ENCODE measurements at places on chromosomes 5 and 9. TPM values are rescaled to one million over a fixed set of nuclear protein-coding genes. Genes with fewer than 3 reads are reported as not detected.

GRCh38 chr5:111245654-111246053, 21.5 kb downstream of the CAMK4 start:
- DNase-seq = no peak

FAM219A gene
- total RNA-seq = 20.5 TPM

DNA sequence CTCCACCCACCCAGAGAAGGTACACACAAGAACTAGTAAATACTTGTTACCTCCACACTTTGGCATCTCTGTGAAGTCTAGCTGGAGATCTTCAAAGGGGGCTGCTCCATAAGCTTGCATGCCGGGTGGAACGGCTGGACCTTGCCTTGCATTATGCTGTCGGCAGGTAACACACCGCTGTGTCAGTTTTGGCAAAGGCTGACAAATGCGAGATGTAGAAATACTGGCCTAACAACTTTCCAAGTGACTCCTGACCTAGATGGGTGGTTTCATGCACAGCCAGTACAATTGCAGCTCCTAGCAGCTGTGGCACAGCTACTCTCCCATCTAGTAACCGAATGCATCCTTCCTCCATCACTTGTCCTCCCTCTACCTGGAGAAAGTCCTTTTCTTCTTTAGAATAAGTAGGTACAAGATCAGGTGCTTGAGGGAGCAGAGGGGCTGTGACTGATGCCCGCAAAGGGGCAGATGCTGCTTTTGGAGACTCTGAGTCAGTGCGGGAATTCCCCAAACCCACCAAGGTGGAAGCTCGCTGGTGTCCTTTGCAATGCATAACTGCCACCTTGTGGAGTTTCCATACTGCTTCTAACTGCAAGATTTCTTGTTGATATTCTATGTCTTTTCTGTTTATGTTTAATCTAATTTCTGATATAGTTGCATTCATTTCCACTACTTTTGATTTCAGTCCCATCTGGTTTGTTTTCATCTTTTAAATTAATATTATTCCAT, 78.4 kb downstream of the TMEM161B start:
- no peak for DNase-seq

NXNL2 gene
- total RNA-seq = 7.7 TPM

DNA sequence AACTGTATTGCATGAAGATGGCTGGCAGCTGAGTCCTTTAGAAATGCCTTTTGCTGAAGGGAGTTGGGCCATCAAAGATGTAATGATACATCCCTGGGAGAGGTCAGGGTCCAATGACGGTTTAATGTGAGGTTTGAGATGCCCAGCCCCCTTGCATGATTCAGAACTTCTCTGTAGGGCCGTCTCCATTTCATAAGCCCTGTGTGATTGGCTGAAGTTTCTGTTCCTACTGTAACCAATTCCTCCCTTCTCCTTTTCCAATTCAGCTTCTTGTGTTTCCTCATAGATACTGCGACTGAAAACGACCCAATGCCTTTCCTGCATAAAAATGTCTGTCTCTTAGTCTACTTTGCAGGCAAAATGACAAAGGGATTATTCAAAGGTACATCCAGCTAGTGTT, 47.9 kb upstream of the ST8SIA4 start:
- no peak for DNase-seq

NR5A1 gene
- not detected for total RNA-seq

GPX3 gene
- 0.48 TPM for total RNA-seq

- DNase-seq = peak; percentile 88
These were observed 4.4 kb upstream of the SSBP2 start for GRCh38 chr5:81755320-81755719.

- DNase-seq = peak; percentile 4
These were observed 46.5 kb downstream of the EPB41L4A start for GRCh38 chr5:112372543-112372942.

C5orf46 gene
- not detected for total RNA-seq

GRCh38 chr5:128038643-128039042, 44.9 kb upstream of the SLC12A2 start:
- DNase-seq = peak; percentile 67

- peak; percentile 27 for DNase-seq
These were observed 59.2 kb downstream of the MEGF9 start for GRCh38 chr9:120655005-120655622.

ABLIM3 gene
- total RNA-seq = 25.3 TPM

DNA sequence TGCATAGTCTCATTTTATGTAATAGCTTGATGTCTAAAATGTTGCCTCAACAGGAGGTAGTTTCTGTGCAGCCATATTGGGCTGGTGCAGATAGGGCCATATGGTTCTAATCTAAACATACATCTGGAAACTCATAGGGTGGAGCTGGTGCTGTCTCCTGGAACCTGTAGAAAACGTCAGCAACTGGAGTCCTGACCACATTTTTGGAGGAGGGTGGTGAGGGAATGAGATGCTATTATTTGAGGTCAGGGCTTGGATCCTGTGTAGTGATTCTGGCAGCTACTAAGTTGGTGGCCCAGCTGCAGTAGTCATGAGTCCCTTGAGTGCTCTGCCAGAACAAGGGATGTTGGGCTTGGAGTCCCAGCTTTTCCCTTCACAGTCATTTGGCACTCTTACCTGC, 14.1 kb downstream of the MAN2A1 start:
- no peak for DNase-seq

- no peak for DNase-seq
These were observed 57.4 kb downstream of the GCNT1 start for GRCh38 chr9:76516350-76516749.

DNA sequence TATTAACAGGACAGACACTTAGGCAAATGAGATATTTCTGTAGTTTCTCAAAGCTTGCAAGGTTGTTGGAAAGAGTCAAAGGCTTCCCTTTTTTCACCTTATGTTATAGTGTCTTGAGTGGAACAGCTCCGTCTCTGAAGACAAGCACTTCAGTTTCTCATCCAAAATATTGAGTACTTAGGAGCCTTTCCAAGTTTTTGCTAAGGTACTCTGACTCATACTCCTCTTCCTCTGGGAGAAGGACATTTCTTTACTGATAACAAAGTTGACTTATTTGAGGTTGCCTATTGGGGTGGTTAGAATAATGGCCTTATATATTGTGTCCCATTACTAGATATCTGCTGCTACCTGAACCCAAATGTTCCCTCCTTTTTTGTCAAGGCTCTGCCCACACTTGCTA, 869.6 kb downstream of the MAT2B start:
- no peak for DNase-seq

DNA sequence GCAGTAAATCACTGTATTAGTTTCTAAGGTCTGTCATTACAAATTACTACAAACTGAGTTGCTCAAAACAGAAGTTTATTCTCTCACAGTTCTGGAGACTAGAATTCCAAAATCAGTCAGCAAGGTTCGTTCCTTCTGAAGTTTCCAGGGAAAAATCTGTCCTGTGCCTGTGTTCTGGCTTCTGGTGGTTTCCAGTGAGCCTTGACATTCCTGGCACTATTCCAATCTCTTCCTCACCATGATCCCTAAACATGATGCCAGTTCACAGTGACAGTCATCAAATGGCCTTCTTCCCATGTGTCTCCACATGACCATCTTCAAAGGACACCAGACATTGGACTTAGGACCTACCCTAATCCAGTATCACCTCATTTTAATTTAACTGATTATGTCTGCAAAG, 351.4 kb downstream of the PLK2 start:
- DNase-seq = no peak

RUSC2 gene
- 54.4 TPM for total RNA-seq

GRCh38 chr5:53037141-53037859, 48.1 kb downstream of the ITGA2 start:
- DNase-seq = peak; percentile 67

TMEFF1 gene
- 2.6 TPM for total RNA-seq

DNA sequence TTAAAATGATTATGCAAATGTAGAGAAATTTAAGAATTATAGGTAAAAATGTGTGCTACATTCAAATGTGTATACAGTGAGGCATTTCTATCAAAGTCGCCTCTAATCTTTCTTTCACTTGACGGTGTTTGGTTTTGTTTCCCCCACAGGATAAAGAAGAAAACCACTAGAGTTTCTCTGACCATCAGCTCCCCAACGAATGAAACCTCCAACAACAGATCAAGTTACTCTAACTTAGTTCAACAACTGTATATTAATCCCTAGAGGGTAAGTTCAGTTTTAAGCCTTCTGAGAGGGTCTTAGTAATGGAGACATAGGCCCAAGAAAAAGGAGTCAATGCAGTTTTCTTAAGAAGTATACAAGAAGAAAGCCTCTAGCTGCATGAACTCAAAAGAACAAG, 11.5 kb upstream of the MYOT start:
- no peak for DNase-seq

ADAMTS12 gene
- total RNA-seq = 44.0 TPM

DNA sequence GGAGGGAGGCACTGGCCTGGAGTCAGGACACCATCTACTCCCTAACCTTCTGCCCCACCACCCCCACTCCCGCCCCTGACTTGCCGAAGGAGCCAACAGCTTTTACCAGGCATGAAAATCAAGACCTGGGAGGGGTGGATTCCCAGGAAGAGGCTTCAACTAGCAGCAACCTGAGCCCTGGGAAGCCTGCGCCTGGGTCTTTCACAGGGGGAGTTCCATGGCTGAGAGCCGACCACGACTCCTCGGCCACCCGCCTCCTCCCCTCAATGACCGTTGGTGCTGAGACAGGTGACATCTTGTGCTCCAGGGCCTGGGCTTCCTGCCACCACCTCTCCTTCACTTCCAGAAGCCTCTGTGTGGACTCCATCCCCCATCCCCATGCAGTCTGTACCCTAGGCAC, 37.1 kb downstream of the BARX1 start:
- no peak for DNase-seq

INSYN2B gene
- 13.4 TPM for total RNA-seq

GZMA gene
- total RNA-seq = not detected

DNA sequence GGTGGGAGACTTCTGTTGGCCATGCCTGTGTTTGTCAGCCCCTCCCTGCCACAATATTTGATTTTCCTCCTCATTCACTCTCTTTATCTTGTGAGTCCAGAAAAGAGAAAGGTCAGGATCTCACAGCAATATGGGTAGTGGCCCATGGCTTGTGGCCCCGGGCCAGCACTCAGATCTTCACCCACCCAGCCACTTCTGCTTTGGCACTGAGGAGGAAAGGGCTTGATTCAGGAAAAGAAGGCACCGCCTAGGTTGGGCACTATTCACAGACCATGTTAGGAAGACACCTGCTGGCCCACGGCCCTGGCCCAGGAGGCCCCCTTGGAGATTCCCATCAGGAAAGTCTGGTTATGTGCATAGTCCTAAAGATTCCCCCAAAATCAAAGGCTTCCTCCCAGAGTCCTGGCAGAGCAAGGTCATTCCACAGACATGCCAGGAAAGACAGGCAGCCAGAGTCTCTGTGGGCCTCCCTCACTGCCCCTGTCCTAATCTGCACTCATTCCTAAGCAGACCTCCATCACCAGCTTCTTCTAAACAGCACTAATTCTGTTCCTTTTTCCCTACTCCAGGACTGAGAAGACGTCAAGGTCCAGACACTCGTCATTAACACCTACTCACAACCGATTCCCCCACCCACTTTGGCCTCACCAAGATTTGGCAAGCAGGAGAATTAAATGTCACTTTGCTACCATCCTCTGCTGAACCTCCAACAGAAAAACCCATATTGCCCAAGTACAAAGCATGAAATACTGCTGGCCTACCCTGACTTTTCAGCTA, 179.3 kb downstream of the DEPDC1B start:
- no peak for DNase-seq

GRCh38 chr5:39955156-39955555, 530.4 kb upstream of the DAB2 start:
- no peak for DNase-seq

DNA sequence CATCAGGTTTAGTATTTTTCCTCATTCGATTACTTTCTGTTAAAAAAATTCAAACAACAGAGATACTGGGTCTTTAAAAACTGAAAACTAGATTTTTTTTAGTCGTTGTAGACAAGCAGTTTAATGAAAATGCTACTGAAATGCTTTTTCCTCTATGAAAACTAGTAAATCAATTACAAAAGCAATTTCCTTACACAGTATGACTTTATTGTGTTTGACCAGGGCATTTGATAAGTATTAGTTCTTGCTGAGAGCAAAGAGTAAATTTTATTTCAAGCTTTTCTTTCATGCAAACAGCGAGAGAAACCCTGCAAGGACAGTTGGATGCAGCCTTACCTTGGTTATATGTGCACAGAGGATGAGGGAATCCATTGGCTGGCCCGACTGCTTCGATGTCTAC, 308.5 kb downstream of the MAT2B start:
- DNase-seq = no peak

DNA sequence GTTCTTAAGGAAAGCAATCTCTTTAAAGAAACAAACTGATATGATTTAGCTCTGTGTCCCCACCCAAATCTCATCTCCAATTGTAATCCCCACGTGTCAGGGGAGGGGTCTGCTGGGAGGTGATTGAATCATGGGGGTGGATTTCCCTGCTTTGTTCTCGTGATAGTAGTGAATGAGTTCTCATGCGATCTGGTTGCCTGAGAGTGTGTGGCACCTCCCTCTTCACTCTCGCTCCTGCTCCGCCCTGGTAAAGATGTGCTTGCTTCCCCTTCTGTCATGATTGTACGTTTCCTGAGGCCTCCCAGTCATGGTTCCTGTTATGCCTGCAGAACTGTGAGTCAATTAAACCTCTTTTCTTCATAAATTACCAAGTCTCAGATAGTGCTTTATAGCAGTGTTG, 412.7 kb upstream of the SMC2 start:
- no peak for DNase-seq

DNA sequence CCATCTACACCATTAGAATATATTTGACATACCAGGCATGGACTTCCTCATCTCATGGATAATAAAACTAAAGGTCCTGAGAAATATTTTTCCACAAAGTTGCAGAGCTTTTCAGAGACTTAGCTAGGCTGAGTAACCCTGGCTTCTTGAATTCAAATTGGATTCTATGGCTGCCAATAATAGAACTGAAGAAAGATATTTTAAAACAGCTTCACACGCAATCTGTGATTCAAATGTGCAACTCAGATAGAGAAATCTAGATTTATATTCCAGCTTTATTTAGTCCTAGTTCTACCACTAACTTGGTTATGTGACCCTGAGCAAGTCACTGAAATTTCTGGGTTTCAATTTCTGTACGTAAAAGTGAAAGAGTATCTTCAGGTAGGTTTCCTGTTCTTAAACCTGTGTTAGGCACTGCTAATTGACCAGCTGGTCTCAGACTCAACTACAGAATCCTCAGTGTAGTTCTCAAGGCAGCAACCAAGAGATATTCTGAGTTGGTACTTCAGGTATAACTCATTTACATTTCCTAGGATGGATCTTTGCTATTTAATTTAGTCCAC, 235.3 kb downstream of the GABRB2 start:
- DNase-seq = no peak

GRCh38 chr5:1998716-1999317, 116.1 kb upstream of the IRX4 start:
- DNase-seq = no peak

- no peak for DNase-seq
These were observed 23.5 kb downstream of the MED10 start for GRCh38 chr5:6354848-6355247.

GRCh38 chr5:105885266-105885665, 1785.5 kb downstream of the EFNA5 start:
- no peak for DNase-seq

POLR3G gene
- 7.9 TPM for total RNA-seq

GRCh38 chr9:94096819-94097577, 12.7 kb downstream of the PTPDC1 start:
- DNase-seq = no peak

- no peak for DNase-seq
These were observed 309.2 kb downstream of the SH3GL2 start for GRCh38 chr9:17888066-17888465.

COL15A1 gene
- 0.18 TPM for total RNA-seq

- DNase-seq = peak; percentile 56
These were observed 556 bp upstream of the CDK9 start for GRCh38 chr9:127785023-127785932.

SLC34A1 gene
- total RNA-seq = not detected
